Dermis microvascular lymphatic vessel endothelial cell (primary cell): ENCODE measurements at places on chromosomes 5 and 9. TPM values are rescaled to one million over a fixed set of nuclear protein-coding genes. Genes with fewer than 3 reads are reported as not detected.

Gene OR1B1
- total RNA-seq = 0.25 and 0.26 TPM in 2 replicates

Gene CTNNA1
- total RNA-seq = 515 and 575 TPM in 2 replicates

Gene OLFM1
- 16.2 and 30.0 TPM in 2 replicates for total RNA-seq

Gene NUTM2F
- not detected in 2 replicates for total RNA-seq

Gene PDLIM7
- total RNA-seq = 31.5 and 53.2 TPM in 2 replicates

Gene TBC1D9B
- total RNA-seq = 35.6 and 70.7 TPM in 2 replicates

Gene STPG3
- total RNA-seq = not detected in 2 replicates

Gene FAM120AOS
- 24.8 and 24.9 TPM in 2 replicates for total RNA-seq

Gene UGT3A1
- not detected in 2 replicates for total RNA-seq

Gene NXNL2
- total RNA-seq = 0.13 TPM in 2 replicates

Gene PRR7
- total RNA-seq = 2.1 and 2.2 TPM in 2 replicates

Gene SAXO1
- total RNA-seq = not detected in 2 replicates
